ENCODE measurements at places on chromosomes 11 and 22.

GRCh38 chr11:3671334-3672254 is at the start of gene CHRNA10:
Gene CHRNA10, minus strand, starts transcription at chr11:3671384. Its CDS starts 72 bp downstream, at chr11:3671312.
- DNase-seq, result no peak

DNA sequence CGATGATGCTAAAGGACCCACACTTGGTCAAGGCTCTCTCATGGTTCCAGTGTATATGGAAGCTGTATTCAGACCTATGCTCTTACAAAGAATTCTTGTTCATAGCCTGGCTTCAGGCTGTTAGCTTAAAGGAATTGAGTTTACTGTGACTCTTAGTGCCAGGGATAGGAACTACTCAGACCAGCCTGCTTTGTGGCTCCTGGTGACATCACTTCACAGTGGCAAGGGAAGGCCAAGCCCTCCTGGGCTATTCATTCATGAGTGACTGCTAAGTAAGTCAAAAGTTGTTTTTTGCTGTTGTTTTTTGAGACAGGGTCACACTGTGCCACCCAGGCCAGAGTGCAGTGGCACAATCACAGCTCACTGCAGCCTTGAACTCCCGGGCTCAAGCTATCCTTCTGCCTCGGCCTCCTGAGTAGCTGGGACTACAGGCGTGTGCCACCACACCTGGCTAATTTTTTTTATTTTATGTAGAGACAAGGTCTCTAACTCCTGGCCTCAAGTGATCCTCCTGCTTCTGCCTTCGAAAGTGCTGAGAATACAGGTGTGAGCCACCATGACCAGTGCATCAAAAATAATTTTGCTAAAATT is 9.6 kb downstream of the ART5 start:
- no peak for DNase-seq

DNA sequence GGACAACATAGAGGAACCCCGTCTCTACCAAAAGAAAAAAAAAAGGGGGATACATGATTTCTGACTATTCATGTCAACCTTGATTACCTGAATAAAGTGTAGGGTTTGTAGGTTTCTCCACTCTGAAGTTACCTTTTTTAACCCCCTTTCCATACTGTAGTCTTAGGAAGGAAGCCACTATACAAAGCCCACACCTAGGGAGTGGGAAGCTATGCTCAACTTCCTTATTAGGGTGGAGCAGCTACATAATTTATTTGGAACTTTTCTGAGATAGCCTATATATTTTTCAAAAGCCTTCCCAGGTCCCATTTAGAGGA is 582 bp upstream of the ATP6V1E1 start:
- no peak for DNase-seq

- no peak for DNase-seq
Measured at GRCh38 chr11:44608991-44609782, 43.7 kb downstream of the CD82 start.
